ENCODE measurements at places on chromosomes 12 and 14. TPM values are rescaled to one million over a fixed set of nuclear protein-coding genes. Genes with fewer than 3 reads are reported as not detected.

- no peaks in the 10 kb centered on the region for H3K36me3 ChIP-seq
- H3K27me3 ChIP-seq: no peaks in the 10 kb centered on the region
- peaks cover 19% of the 10 kb centered on the region for H3K4me1 ChIP-seq
Observed at GRCh38 chr12:46400406-46400805, 27.8 kb upstream of the SLC38A2 start.

DNA sequence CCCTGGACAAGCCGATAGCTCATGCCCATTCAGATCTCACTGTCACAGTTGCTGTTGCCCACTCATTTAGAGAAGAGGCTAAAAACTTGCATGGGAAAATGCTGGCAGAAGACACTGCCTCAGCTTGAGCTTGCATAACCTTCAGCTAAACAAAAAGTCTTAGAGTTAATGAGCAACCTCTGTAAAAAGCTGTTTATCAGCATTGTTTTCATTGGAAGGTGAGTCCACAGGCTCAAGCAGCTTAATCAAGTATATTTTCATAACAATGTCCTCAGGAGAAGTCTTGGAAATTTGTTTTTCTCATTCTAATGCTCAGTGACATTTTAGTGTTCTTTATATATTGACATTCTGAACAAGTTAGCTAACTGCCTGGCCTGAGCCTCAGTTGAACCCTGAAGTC, 872.9 kb downstream of the TMTC2 start:
- no peaks in the 10 kb centered on the region for H3K4me1 ChIP-seq
- no peak for DNase-seq
- H3K27me3 ChIP-seq: no peaks in the 10 kb centered on the region
- H3K27ac ChIP-seq: no peak overlapping the region
- H3K36me3 ChIP-seq: no peaks in the 10 kb centered on the region

- no peaks in the 10 kb centered on the region for H3K27me3 ChIP-seq
- H3K36me3 ChIP-seq: no peaks in the 10 kb centered on the region
- no peak for DNase-seq
- H3K4me1 ChIP-seq: no peaks in the 10 kb centered on the region
- no peak overlapping the region for H3K27ac ChIP-seq
Observed at GRCh38 chr14:40229676-40230075, 797.4 kb upstream of the FBXO33 start.

GRCh38 chr12:121005346-121005815, 10.9 kb downstream of the C12orf43 start:
- no peaks in the 10 kb centered on the region for H3K4me1 ChIP-seq
- no peak overlapping the region for H3K4me3 ChIP-seq
- no peak for DNase-seq

- H3K4me3 ChIP-seq: no peak overlapping the region
- peak overlapping the region; percentile 32 for H3K27ac ChIP-seq
- H3K27me3 ChIP-seq: no peaks in the 10 kb centered on the region
- no peak for DNase-seq
- H3K36me3 ChIP-seq: no peaks in the 10 kb centered on the region
Observed at GRCh38 chr12:124564971-124565491, 2.4 kb downstream of the NCOR2 start.

- H3K4me3 ChIP-seq: no peak overlapping the region
- H3K4me1 ChIP-seq: no peaks in the 10 kb centered on the region
- DNase-seq: no peak
- no peak overlapping the region for H3K27ac ChIP-seq
Observed at GRCh38 chr12:130796985-130797686, 41.9 kb downstream of the STX2 start.

DNA sequence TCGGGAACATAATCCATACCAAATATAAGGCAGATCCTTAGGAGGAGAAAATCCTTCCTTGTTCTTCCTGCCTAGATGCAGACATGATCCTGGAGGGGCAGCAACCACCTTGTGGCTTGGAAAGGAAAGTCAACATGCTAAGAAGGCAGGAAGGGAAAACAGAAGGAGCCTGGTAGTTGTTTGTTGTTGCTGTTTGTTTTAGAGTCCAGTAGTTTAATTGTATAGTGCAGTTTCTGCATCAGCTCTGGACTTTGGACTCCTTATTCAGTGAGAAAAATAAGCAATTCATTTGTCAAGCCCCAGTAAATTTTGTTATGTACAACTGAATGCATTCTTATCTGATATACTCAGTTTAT, 45.7 kb upstream of the APPL2 start:
- H3K27ac ChIP-seq: no peak overlapping the region
- H3K4me1 ChIP-seq: no peaks in the 10 kb centered on the region
- H3K27me3 ChIP-seq: no peaks in the 10 kb centered on the region
- no peak for DNase-seq
- no peak overlapping the region for H3K4me3 ChIP-seq
- no peaks in the 10 kb centered on the region for H3K36me3 ChIP-seq

DNA sequence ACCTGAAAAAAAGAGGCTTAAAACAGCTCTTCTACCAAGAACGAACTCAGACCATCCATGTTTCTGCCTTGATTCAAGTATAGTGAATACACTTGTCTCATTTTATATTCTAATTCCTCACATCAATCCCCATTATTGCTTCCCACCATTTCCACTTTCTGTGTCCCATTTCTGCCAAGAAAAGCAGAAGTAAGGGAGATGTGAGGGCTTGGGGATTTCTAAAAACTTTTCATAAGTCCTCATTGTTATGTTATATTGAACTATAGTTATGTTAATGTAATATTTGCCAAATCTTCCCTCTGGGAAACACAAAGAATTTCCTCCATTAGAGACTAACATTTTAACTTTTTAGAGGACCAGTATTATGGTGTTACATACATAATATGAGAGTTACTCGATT, 48.2 kb upstream of the PSMA6 start:
- no peaks in the 10 kb centered on the region for H3K36me3 ChIP-seq
- H3K27ac ChIP-seq: no peak overlapping the region
- no peaks in the 10 kb centered on the region for H3K4me1 ChIP-seq
- no peaks in the 10 kb centered on the region for H3K27me3 ChIP-seq
- DNase-seq: no peak

- no peak overlapping the region for H3K4me3 ChIP-seq
- H3K27me3 ChIP-seq: no peaks in the 10 kb centered on the region
- no peak for DNase-seq
Observed at GRCh38 chr14:63952933-63953437, 100.2 kb downstream of the SYNE2 start.

GRCh38 chr14:58898655-58899316, 261.0 kb downstream of the DACT1 start:
- H3K36me3 ChIP-seq: no peaks in the 10 kb centered on the region
- no peaks in the 10 kb centered on the region for H3K27me3 ChIP-seq

DNA sequence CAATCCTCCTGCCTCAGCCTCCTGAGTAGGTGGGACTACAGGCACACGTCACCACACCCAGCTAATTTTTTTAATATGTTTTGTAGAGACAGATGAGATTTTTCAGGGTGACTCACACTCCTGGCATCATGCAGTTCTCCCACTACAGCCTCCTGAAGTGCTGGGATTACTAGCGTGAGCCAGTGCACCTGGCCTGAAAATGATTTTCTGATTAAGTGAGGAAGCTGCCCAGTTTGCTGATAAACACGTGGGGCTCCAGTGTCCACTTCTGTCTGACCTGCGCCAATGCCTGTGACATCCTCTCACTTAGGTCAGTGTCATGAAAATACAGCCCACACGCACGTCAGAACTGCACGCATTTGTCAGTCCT, 37.0 kb upstream of the SFSWAP start:
- DNase-seq: no peak
- H3K36me3 ChIP-seq: no peaks in the 10 kb centered on the region
- no peak overlapping the region for H3K4me3 ChIP-seq
- no peaks in the 10 kb centered on the region for H3K4me1 ChIP-seq
- no peak overlapping the region for H3K27ac ChIP-seq
- no peaks in the 10 kb centered on the region for H3K27me3 ChIP-seq

- DNase-seq: no peak
- no peaks in the 10 kb centered on the region for H3K27me3 ChIP-seq
- no peak overlapping the region for H3K4me3 ChIP-seq
- no peak overlapping the region for H3K27ac ChIP-seq
Observed at GRCh38 chr14:91229005-91229382, 15.5 kb downstream of the GPR68 start.

GRCh38 chr14:55873169-55873568, 245.0 kb upstream of the PELI2 start:
- H3K27ac ChIP-seq: no peak overlapping the region
- no peak for DNase-seq
- H3K4me3 ChIP-seq: no peak overlapping the region
- H3K36me3 ChIP-seq: no peaks in the 10 kb centered on the region
- no peaks in the 10 kb centered on the region for H3K27me3 ChIP-seq

DNA sequence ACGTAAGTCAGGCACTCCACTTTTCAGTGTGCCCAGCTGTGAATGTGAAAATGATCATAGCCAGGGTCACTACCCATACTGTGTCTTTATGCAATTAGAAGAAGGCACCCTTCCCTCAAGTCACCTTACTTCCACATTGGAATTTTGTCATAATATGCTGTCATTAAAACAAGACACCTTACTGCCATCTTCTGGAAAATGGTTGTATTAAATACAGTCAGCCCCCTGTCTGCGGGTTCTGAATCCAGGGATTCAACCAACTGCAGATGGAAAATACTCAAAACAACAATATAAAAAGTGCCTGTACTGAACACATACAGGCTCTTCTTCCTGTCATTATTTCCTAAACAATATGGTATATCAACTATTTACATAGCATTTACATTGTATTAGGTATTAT, 70.2 kb upstream of the TBX5 start:
- H3K27me3 ChIP-seq: no peaks in the 10 kb centered on the region
- no peaks in the 10 kb centered on the region for H3K36me3 ChIP-seq
- no peak for DNase-seq
- H3K27ac ChIP-seq: no peak overlapping the region

Gene NAV3
- total RNA-seq: 7.2 TPM

Gene HAL
- 1.1 TPM for total RNA-seq

Gene SYT1
- total RNA-seq: 18.2 TPM

Gene TTC9
- not detected for total RNA-seq

Gene FAM222A
- total RNA-seq: not detected

Gene CNTN1
- 15.9 TPM for total RNA-seq

Gene TNFAIP2
- 81.4 TPM for total RNA-seq
